ENCODE measurements at places on chromosomes 3 and 15.

GRCh38 chr3:37693511-37694283 is 168.0 kb upstream of the CTDSPL start:
- no peak for DNase-seq

DNA sequence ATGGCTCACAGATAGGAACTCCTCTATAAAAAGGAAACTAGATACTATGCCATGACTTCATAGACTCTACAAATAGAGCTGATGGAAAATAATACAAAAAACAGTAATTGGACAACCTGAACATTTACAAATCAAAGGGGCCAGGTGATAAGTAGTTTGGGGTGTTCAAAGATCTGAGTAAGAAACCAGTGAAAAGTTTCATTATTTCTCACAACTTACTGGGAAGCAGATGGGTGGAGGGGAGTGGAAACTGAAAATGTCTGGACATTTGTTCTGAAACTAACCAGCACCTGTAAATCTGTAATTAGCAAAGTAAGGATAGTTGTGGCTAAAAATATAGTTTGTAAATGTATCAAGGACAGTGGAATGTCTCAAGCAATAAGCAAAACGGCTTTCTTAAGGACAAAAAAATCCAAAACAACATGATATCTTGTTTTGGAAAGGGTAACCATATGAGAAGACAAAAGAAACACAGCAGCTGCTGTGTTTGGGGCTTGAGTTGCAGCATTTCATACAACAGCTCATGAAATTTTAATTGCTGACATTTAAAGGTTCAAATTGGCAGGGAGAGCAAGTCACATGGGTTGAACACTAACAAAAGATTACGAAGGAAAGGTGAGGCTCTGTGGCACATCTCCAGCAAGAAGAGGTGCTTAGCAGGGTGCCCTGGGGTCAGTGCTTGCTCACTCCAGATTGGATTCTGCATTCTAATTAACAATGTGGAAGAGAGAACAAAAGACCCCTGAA is 26.8 kb upstream of the THBS1 start:
- no peak for DNase-seq

- DNase-seq, result no peak
Observed at GRCh38 chr15:60480888-60481287, 1.9 kb upstream of the ICE2 start.

DNA sequence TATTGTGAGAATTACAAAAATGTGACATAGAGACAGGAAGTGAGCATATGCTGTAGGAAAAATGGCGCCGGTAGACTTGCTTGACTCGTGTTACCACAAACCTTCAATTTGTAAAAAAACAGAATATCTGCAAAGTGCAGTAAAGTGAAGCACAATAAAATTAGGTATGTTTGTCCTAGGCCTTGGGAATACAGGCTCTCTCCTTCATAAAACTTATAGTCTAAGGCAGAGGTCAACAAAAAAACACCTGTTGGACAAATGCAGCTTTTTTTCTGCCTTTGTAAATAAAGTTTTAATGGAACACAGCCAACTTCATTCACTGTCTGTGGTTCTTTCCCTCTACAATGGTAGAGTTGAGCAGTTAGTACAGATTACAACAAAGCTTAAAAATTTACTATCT is 216.8 kb upstream of the SATB1 start:
- no peak for DNase-seq

DNA sequence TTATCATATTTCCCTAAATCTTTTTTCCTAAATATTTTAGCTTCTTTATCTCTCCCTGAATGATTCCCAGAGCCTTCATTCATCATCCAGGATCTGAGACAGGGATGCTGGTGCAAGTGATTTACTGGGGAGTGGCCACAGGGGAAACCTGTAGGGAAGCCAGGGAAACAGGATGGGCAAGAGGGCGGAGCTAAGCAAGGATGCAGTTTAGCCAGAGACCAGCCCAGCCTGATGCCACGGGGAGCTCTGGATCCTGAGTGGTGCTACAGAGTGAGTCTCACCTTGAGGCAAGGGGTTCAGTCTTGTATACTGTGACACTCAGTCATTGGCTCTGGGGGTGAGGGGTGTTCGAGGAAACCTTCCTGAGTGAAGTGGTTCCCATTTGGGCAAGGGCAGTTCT is 39.7 kb upstream of the LRRFIP2 start:
- no peak for DNase-seq

- no peak for DNase-seq
Observed at GRCh38 chr15:60660290-60661051, 181.5 kb upstream of the ICE2 start.
